Fibroblast of skin of left quadriceps (primary cell): ENCODE measurements at places on chromosomes 6 and 20.

DNA sequence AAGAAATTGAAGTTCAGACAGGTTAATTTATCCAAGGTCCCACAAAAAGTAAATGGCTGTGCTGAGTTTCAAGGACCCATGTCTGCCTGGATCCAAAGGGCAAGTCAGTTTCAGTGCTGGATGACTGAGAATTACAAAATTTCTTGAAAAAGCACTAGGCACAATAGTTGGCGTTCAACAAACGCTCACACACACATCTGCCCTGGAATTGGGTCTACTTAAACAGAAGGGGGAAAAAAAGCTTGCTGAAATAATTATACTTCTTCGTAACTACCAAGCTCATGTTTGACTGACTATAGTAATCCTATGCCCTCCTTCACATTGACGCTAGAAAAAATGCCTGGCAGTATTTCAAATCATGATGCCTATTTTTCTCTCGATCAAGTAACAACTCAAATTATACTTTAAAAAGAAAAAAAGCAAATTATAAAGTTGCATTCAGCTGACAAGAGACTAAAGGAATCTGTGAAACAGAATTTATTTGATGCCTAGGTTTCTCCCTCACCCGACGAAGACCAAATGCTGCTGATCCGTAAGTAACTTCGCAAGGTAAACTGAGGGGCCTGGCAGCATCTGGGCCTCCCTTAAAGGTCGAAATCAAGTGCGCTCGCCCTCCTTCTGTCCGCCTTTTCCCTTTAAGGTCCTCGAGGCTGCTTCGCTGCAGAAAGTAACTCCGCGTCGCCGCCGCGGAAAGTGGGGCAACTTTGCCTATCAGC, 650 bp upstream of the CD2AP start:
- no peak for DNase-seq

- no peak for DNase-seq
These were observed 25.4 kb downstream of the CDYL start for GRCh38 chr6:4801491-4802110.

DNA sequence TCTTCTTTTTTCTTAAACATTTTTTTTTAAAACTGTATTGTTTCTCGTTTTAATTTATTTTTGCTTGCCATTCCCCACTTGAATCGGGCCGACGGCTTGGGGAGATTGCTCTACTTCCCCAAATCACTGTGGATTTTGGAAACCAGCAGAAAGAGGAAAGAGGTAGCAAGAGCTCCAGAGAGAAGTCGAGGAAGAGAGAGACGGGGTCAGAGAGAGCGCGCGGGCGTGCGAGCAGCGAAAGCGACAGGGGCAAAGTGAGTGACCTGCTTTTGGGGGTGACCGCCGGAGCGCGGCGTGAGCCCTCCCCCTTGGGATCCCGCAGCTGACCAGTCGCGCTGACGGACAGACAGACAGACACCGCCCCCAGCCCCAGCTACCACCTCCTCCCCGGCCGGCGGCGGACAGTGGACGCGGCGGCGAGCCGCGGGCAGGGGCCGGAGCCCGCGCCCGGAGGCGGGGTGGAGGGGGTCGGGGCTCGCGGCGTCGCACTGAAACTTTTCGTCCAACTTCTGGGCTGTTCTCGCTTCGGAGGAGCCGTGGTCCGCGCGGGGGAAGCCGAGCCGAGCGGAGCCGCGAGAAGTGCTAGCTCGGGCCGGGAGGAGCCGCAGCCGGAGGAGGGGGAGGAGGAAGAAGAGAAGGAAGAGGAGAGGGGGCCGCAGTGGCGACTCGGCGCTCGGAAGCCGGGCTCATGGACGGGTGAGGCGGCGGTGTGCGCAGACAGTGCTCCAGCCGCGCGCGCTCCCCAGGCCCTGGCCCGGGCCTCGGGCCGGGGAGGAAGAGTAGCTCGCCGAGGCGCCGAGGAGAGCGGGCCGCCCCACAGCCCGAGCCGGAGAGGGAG, 580 bp downstream of the VEGFA start:
- DNase-seq = no peak

DNA sequence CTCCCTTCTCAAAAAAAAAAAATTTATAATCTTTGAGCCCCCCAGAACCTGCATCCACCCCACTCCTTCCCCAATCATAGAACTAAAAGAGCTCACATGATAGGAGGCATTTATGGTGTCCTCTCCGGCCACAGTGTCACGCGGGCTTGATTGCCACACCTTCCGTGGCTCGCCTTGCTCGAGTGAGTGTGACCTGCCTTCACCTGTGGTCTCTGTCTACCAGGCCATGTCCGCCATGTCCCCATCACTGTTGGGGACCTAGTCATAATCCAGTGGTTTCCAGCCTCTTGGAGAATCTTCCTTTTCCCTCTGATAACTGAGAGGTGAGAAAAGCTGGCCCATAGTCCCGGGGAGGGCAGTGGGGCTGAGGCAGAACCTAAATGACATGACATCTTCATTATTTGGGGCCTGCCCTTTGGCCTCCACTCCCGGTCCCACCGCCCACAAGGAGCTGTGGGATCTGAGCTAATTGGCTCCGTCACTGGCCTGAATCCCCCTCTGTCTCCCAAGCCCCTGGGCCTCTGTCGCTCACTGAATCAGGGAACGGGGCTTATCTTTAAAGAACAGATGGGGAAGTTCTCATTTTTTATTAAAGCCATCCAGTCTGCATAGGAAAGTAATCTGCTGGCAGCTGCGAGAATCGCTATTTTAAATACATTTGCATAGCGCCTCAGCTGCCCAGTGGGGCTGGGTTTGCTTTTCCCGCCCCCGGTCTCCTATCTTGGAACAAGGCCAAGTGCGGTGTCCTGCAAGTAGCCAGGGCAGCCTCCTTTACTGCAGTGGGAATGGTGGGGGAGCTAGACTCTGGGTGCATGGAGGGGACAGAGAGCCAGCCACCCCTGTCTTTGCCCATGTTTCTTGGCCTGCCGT, 197.6 kb upstream of the PMEPA1 start:
- DNase-seq = no peak

- DNase-seq = no peak
These were observed 557.8 kb downstream of the HACE1 start for GRCh38 chr6:104301951-104302350.

- no peak for DNase-seq
These were observed 8.4 kb downstream of the CYP21A2 start for GRCh38 chr6:32046450-32047083.

DNA sequence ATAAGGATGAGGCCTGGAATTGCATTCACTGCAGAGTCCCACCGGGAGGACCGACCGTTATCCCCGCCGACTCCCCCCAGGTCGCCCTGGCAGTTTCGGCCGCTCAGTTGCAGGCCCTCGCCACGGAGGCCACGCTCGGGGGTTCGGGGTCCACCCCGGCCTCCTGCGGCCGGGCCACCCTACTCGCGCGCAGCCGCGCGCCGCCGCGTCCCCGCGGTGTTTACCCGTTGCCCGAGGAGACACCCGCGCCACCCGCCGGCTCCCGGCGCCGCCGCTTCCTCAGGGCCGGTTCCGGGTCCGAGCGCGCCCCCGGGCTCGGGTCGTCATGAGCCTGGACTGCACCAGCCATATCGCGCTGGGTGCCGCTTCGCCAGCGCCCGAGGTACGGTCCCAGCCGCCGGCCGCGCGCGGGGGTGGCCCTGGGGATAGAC, at the start of gene CCDC170:
CCDC170 (plus strand) TSS at position 214 of the 431 bp plus-strand sequence; CDS start at position 326, 112 bp downstream.
- no peak for DNase-seq
